Ascending aorta (tissue), 2 donors: ENCODE measurements at places on chromosomes 11 and 22.

DNA sequence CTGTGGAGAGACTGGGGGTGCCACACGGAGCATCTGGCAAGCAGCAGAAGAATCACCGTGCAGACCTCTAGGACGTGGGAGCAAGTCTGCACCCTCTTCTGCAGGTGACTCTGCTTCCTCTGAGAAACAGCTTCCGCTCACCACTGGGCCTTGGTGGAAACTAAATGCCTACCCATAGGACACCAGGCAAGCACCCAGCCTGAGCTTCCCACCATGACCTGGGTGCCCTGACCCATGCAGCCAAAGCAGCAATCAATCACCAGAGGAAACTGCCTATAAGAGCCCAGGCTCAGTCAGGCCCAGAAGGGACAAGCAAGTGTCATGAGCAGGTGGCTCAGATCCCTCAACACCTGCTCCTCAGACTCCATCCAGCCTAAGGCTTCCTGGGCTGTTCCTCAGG lies 63.4 kb downstream of the IGLL5 start:
- H3K27ac ChIP-seq = no peak overlapping the region
- no peak for DNase-seq
- no peaks in the 10 kb centered on the region for H3K27me3 ChIP-seq
- no peaks in the 10 kb centered on the region for H3K36me3 ChIP-seq
- H3K4me3 ChIP-seq = no peak overlapping the region

DNA sequence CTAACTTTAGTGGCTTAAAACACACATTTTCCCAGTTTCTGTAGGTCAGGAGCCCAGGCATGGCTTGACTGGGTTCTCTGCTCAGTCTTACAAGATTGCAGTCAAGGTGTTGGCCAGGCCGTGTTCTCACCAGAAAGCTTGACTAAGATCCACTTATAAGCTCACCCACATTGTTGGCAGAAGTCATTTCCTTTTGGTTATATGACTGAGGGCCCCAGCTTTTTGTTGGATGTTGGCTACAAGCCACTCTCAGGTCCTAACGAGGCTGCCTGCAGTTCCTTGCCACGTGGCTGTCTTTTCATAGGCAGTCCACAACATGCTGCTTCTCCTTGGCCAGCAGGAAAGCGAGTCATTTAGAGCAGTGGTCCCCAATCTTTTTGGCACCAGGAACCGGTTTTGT lies 79.3 kb upstream of the CRTAM start:
- no peak for DNase-seq
- no peaks in the 10 kb centered on the region for H3K27me3 ChIP-seq
- no peak overlapping the region for H3K4me3 ChIP-seq
- H3K36me3 ChIP-seq = no peaks in the 10 kb centered on the region

DNA sequence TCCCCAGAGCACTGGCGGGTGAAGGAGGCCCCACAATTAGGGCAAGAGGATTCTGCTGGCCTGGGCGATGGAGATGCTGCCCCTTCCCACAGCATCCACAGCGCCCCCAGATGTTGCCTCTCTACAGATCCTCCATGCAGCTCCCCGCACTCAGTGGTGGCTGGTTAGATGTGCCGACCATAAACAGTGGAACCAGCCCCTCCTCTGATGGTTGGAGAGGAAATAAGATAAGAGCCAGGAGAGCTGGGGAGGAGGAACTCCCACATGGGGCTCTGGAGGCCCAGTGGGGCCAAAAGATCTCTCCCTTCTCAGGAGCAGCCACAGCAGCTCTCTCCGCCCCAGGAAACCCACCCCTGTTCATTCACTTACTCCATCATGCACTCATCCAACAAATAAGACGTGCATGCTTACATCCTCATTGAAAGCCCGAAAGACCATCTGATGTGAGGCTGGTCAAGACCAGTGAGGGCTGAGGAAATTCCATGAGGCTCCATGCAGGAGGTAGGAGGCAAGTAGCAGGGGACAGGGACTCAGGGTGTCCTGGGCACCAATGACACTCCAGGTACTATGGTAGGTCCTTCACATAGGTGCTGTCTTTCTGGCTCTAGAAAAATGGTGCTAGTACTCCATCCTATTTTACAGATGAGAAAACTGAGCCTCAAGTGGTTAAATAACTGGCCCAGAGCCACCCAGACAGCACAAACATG lies 1.5 kb downstream of the PTGDR2 start:
- DNase-seq = no peak
- no peak overlapping the region for H3K27ac ChIP-seq
- H3K4me1 ChIP-seq = no peaks in the 10 kb centered on the region
- H3K4me3 ChIP-seq = no peak overlapping the region
- H3K36me3 ChIP-seq = peaks cover 23% of the 10 kb centered on the region

GRCh38 chr11:106331176-106331575 lies 253.7 kb downstream of the AASDHPPT start:
- H3K27me3 ChIP-seq = no peaks in the 10 kb centered on the region
- no peaks in the 10 kb centered on the region for H3K4me1 ChIP-seq
- H3K36me3 ChIP-seq = no peaks in the 10 kb centered on the region
- no peak overlapping the region for H3K4me3 ChIP-seq

- no peak overlapping the region for H3K27ac ChIP-seq
- H3K27me3 ChIP-seq = no peaks in the 10 kb centered on the region
- H3K4me1 ChIP-seq = no peaks in the 10 kb centered on the region
- H3K36me3 ChIP-seq = no peaks in the 10 kb centered on the region
- DNase-seq = no peak
Measured at GRCh38 chr11:126140926-126141280, 70.5 kb downstream of the RPUSD4 start.

- no peak for DNase-seq
- H3K27me3 ChIP-seq = no peaks in the 10 kb centered on the region
- no peak overlapping the region for H3K27ac ChIP-seq
- no peaks in the 10 kb centered on the region for H3K36me3 ChIP-seq
- no peaks in the 10 kb centered on the region for H3K4me1 ChIP-seq
- H3K4me3 ChIP-seq = no peak overlapping the region
Measured at GRCh38 chr11:132451942-132452601, 1080.2 kb downstream of the OPCML start.
